ENCODE measurements at places on chromosomes 11 and 22.

DNA sequence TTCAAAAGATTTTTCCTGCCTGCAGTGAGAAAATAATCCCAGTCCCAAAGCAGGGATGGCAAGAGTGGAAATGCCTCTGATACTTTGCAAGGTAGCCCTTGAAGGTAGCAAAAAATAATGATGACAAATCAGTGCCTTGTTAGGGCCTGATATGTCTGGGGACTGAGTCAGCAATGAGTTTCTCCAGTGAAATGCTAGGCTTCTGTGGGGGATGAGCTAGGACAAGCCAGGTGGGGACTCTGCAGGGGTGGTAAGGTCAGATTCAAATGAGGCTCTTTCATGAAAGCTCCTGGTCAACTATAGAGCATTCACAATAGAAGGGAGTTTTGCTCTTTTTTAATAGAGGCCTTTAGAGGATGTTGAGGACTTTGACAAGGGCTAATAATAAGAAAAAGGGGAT lies 77.7 kb downstream of the ME3 start:
- peak; percentile 15 for DNase-seq

DNA sequence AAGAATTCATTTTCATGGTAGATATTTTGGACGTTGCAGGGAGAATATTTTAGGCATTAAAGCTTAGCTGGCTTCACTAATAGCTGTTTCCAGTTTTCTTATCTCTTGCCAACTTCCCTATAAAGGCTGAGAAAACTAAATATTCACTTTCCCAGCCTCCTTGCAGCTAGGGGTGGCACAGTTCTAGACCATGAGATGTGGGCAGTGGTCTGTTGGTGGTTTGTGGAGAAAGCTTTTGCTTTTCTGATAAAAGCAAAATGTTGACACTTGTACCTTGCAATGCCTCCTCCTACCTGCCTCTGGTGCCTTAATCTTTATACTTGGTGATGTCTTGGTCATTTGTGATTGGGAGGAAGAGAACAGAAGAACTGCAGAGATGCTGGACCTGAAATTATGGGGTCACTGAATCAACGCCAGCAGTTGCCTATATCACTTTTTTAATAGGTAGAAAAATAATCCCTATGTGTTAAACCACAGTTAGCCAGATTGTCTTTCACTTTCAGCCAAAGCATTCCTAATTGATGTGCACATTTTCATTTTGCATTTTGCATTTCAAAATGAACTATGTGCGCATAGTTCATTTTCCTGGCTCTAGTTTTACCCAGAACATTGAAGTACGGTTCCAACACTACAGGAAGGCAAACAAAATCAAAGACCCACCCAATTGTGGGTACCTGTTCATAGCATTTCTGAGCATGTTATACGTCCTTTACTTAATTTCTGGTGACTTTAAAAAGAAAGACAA lies 24.9 kb upstream of the ABTB2 start:
- no peak for DNase-seq

GRCh38 chr11:111777094-111778046 lies 11.2 kb upstream of the PPP2R1B start:
- peak; percentile 30 for DNase-seq

- DNase-seq = no peak
Measured at GRCh38 chr11:367956-368413, 1.3 kb upstream of the B4GALNT4 start.

DNA sequence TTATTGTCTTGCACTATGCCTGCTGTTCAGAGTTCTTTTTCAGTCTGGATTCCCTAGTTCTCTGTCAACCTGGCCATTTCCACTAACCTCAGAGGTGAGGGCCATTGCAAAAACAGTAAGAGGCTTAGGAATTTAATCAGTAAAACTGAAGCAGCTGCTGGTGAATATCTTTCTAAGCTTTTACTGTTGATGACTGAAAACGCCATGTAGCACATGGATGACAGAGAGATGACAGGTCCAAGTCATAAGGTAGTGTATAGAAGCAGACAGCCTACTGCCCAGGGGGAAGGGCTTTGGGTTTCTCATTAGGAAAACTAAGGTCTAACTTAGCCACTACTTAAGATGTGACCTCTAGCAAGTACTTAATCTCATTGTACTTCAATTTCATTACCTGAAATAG lies 152.6 kb upstream of the DDI1 start:
- no peak for DNase-seq

DNA sequence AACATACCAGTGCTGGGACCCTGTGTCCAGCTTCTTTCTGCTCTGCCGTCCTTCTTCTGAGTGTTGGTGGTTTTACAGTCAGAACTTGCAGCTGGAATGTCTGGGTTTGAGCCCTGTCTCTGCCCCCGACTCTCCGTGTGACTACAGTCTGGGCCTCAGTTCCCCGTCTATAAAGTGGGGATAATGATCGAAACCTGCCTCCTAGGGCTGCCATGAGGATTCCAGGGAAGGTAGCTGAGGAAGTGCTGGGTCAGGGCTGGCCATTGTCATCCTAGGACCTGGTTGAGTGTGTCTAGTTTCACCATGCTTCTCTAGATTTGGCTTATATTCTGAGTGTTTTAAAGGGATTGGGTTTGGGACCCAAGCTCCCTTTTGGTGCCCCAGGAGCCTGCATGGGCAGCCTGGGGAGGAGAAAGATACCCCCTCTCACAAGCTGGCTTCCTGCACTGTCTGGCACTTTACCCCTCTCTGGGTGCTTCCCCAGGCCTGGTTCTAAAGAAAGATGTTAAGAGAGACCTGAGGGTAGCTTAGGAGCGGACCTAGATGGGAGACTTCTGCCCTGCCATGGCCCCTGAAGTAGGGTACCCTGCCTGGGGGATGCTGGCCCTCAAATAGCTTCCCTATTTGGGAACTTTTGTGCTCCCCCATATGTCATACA lies 49.9 kb downstream of the TSPAN18 start:
- DNase-seq = no peak

DNA sequence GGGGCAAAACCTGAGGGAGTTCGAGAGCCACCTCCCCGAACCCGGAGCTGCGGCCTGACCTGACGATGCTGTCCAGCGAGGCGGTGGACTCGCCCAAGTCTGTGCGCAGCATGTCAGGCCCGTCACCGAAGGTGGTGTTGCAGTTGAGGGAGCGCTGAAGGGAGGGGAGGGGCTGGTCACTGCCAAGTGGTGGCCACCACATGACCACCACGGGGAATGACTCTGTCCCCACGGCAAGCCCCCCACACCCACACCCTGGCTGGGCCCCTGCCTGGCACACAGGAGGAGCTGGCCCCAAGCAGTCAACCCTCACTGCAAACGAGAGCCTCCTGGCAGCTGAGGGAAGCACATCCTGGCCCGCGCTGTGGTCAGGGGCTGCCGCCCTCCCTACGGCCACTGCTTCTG lies 30.8 kb downstream of the TRMU start:
- DNase-seq = no peak

- DNase-seq = no peak
Measured at GRCh38 chr22:46795845-46796565, 33.6 kb downstream of the TBC1D22A start.

- no peak for DNase-seq
Measured at GRCh38 chr11:19327280-19327679, 86.5 kb upstream of the E2F8 start.

GRCh38 chr11:27703481-27703880 lies 3.2 kb upstream of the BDNF start:
- DNase-seq = no peak

- DNase-seq = no peak
Measured at GRCh38 chr11:14577292-14577691, 57.1 kb upstream of the PSMA1 start.

- DNase-seq = no peak
Measured at GRCh38 chr11:59154610-59155009, 12.0 kb downstream of the FAM111A start.

- DNase-seq = no peak
Measured at GRCh38 chr11:28346721-28347120, 238.5 kb downstream of the METTL15 start.

DNA sequence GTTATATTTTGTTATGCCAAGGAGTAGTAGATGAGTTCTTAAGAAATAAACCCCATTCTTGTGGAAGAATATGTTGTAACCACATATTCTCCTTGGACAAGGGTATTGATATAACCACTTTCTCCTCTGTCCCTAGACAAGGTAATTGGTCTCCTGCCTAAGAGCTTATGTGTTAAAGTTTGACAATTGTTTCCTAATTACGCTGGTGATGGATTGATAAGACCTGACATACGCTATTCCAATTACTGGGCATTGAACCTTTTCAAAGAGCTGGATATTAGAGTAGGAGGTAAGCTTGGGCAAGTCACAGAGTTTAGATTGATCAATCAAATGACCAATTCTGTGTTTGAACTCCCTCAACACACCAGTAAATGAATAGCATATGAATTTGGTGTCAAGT lies 88.9 kb downstream of the RAB38 start:
- DNase-seq = no peak

GRCh38 chr11:79346021-79346420 lies 94.8 kb downstream of the TENM4 start:
- DNase-seq = no peak

DNA sequence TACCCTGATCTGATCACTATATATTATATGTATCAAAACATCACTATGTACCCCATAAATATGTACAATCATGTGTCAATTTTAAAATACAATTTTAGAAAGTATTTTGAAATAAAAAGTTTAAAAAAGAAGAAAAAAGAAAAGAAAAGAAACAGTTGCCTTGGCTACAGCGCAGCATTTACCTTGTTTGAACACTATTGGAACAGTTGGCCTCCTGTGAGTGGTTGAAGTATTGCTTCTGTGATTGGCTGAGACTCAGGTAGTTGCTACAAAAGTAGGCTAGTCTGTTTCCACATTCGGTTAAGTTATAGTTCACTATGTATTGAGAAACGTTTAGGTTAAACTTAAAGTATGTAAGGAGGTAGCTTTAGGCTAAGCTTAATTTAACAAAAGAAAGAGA lies 7.9 kb upstream of the DTX4 start:
- DNase-seq = no peak

- peak; percentile 61 for DNase-seq
Measured at GRCh38 chr22:42661985-42662831, 13.0 kb upstream of the CYB5R3 start.

DNA sequence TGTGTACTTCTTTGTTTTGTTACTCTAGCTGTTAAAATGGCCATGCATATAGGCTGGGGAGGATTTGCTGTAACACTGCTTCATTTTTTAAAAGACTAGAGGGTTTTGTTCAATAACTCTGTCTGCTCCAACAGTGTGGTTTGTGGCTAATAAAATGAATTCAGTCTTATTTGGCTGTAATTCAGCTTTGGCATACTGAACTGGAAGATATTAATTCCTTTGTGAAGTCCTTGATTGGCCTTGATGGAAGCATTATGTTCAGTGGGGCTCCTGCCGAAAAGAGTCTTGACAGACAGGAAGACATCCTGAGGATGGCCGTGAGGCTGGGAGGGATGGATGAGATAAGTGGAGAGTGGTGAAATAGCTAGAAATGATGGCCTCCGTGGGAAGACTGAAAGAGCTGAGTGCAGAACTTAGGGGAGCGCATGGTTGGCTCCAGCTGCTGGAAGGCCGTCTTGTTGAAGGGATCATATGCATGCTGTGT lies 44.8 kb upstream of the MYO18B start:
- no peak for DNase-seq

- no peak for DNase-seq
Measured at GRCh38 chr11:33320814-33321330, 63.7 kb downstream of the HIPK3 start.

- peak; percentile 48 for DNase-seq
Measured at GRCh38 chr22:37681556-37682049, 4.5 kb upstream of the NOL12 start.

- no peak for DNase-seq
Measured at GRCh38 chr22:46598737-46599424, 21.3 kb upstream of the GRAMD4 start.

GRCh38 chr11:64531906-64532312 lies 59.1 kb upstream of the SLC22A12 start:
- no peak for DNase-seq

DNA sequence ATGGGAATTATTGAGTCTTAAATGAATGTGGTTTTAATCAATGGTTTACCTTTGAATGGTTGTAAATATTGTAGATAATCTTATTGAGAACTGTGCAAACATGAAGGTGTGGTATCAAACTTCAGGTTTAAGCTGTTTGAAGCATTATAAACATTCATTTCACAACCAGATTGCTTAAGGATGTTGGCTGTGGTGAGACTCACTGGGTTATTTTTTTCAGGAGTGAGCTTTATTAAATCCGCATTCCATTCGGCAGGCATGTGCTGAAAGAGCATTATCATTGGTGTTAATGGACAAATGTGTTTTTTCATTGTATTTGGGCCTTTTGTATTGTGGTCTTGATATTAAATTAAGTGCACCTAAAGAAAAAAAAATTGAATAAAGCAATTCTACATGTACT lies 9.7 kb downstream of the MMP3 start:
- DNase-seq = no peak

GRCh38 chr11:109425554-109425953 lies 3.6 kb downstream of the C11orf87 start:
- no peak for DNase-seq

GRCh38 chr11:2989006-2989405 lies 3.1 kb downstream of the NAP1L4 start:
- no peak for DNase-seq

DNA sequence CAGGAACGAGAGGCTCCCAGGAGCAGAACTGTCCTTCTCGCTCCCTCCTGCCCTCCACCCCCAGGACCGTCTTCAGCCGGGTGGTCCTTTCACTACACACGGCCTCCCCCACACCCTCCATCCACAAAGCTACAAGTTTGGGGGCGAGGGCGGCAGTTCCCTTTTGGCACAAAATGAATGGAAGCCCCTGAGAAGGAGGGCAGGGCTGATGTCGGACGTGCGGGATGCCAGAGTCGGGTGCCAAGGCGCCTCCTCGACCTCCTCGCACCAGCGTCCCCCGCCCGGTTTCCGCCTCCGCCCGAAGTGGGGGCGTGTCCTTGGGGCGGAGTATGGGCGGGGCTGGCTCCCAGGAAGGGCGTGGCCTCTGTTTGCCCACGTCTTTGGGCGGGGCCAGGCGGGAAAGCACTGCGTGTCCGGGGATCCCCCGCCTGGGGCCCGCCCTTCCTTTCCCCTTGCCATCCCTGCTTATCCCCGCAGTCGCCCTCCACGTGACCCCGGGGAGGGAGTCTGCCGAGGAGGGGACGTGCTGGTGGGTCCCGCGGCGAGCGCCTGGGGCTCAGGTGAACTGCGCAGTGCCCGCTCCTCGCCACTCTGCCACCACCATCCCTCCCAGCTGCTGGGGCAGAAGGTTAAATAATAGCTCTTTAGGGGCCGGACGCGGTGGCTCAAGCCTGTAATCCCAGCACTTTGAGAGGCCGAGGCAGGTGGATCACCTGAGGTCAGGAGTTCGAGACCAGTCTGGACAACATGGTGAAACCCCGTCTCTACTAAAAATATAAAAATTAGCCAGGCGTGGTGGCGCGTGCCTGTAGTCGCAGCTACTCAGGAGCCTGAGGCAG lies 937 bp upstream of the EFEMP2 start:
- DNase-seq = peak; percentile 100

- DNase-seq = no peak
Measured at GRCh38 chr11:22458161-22458560, 120.0 kb downstream of the SLC17A6 start.

DNA sequence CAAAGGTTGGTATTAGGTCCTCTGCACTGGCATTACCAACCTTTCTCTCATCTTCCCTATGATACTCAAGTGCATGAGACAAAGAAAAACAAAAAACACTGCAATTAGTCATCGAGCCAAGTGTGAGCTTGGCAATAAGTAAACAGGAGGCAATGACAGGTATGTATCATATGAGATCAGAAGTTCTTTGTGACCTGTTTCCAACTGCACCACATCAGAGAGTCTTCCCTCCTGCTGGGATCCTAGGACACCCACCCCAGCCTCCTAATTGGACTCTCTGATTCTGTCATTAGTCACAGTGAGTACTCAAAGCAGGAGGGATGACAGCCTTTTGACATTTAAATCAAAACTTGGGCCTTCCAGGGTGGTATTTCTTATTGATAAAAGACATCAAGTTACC lies 7.8 kb upstream of the JAML start:
- no peak for DNase-seq

- DNase-seq = no peak
Measured at GRCh38 chr22:30837531-30837930, 131.0 kb downstream of the MORC2 start.

Measured in 8988T (cell line).